Stimulated activated CD8-positive, alpha-beta memory T cell treated with anti-CD3 and anti-CD28 coated beads, Interleukin-4, amount 100 ng/mL, for 48 hours (primary cell): ENCODE measurements at places on chromosomes 7 and 10.

GRCh38 chr7:129751916-129752315 is 140.4 kb downstream of the NRF1 start:
- no peak for DNase-seq

DNA sequence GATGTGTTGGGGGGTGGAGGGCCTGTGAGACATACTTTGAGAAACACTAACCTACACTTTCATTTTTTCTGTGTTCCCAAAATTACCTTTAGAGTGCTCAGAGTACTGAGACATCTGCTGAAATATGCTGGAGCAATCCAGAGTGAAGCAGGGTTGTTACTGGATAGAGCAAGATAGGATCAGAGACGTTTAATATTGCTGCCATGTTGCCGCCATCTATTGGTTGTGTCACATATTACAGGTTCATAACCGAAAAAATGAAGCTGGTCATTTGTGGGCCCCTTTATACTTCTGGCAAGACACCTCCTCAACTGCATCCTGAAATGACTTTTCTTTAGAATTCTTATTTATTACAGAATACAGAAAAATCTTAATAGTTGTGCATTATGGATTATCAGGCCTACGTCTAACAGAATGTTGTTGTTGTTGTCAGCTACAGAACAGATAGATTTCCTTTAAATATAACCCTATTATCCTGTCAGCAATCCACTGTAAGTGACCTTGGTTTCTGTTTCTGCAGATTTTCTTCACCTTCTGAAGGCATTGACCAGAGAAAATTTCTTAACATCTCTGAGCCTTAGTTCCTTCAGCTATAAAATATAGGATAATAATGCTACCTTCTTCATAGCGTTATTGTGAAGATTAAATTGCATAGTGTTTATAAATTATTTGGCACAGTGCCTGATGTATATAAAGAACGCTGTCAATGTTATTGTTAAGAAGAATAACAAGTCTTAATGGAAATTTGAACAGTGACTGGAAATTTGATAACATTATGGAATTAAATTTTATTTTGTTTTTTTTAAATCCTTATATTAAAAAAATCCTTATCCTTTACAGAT is 16.2 kb upstream of the DLD start:
- DNase-seq = peak; percentile 43

DNA sequence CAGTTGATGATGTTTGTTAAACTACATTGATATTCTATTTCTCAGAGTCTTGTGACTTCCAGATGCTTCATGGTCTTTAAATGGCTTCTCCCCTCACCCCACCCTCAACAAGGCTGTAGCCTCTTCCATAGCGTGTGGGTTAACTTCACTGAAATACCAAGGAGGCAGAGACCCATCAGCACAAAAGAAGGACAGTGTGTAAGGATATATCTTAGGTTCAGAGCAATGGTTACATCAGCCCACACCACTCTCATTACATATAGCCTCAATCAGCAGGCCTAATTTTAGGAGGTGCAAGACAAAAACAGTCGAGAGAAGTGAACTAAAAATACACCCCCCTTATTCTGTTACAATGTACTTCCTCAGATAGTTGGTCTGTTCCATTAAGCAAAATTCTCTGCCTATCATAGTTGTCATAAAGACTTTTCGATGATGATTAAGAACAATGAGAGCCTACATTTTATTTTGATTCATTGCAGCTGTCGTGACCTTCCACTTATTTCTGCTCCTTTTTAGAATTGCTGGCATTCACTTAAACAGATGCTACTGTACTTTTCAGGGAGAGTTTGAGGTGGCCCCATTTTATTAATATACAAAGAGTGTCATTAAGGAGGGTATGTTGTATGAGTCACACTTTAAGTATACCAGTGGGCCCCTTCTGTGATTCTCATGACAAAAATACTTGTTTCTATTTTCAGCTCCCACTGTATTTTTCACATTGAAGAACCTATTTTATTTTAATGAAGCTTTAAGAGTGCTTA is 52.1 kb downstream of the WIPF3 start:
- DNase-seq = no peak

GRCh38 chr7:30927559-30927958 is 15.9 kb downstream of the AQP1 start:
- no peak for DNase-seq

DNA sequence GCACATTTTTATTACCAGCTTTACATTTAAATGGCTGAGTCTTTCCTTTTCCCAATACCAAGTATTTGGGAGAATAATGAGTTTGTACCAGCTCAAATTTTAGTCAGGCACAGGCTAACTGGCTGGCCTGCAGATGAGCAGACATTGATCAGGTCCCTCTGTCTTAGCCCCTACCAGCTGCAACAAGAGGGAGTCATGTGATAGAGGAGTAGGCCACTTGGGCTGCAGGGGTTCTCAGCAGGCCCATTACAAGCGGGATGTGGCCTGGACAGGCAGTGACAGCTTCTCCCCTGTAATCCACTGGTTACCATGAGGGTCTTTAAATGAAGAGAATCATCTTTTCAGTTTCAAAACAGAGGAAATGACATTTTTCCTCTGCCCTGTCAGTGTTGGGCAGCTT is 283.6 kb downstream of the SUGCT start:
- DNase-seq = no peak
